ENCODE measurements at places on chromosomes 5 and 9.

DNA sequence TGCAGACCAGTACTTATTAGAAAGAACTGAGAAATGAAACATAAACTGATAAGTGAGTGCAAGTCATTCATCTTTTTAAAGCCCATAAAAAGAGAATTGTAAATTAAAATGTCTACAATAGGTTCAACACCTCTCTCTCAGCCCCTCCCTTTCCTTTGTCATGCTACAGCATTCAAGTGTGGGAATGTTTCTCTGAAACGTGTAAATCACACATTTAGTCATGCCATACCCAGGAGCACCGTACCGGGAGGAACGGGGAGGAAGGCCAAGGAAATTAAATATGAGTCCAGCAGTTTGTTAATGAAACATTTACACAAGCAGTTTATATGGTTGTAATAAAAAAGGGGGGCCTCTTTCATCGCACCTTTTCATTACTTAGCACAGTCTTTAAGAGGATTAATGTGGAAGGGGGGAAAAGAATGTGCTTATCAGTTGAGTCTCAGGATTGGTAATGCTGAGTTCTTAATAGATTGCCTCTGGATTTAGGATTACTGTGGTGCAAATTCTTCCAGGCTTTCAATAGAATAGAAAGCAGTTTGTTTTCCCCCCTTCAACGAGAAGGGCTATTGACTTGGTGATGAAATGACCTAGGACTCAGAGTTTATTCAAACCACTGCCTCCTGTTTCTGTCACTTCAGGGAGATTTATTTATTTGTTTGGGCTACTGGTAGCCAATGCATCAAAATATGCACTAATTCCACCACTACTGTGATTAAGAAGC lies 176.0 kb upstream of the ZNF608 start:
- DNase-seq, result peak; percentile 39

DNA sequence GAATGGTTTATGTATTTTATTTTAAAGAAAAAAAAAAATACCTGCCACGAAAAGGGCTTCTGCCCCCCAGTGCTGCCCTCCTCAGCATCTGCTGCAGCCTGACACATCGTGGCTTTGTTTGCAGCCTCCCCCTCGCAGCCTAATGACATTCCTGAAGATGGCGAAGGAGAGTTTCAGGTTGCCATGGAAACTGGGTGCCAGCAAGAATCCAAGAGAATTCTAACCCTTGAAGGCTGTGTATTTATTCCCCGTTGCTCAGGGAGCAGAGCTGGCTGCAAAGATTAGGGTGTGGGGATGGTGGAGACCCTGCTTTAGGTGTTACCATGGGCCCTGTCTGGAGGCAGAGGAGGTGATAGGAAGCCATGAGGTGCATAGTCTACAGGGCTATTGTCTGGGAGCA lies 126.6 kb downstream of the NSG2 start:
- no peak for DNase-seq

DNA sequence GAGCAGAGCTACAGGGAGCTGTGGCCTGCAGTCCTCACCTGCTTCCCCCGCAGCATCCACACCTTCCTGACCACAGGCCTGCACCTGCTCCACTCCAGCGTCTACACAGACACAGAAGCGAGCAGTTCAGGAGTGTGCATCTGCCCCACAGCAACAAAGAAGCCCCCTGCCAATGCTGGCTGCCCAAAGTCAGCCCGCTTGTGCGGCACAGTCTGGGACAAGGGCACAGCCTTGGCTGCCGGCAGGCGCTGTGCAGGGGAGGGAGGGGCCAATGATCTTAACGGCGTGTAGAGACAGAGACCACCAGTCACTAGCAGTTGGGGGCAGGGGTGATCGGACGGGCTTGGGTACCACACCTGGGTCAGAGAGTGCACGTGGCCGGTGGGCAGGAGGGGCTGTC lies 6.6 kb downstream of the BRD9 start:
- no peak for DNase-seq

DNA sequence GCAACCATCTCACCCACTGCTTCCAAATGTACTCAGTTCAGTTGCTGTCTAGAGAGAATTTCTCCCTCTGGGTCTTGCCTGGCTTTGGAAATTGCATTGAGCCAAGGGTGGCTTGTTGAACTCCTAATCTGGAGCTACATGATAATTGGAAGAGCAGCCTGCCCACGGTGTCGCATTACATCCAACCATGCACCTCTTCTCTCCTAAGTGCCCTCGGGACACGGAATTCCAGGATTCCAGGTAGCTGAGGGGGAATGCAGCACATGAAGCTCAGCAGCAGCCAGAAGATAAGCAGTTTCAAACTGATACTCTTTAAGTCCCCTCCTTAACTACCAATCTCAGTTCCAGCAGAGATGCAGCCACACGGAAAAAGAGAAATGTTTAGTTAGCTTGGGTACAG lies 509.4 kb upstream of the KLF4 start:
- peak; percentile 7 for DNase-seq

DNA sequence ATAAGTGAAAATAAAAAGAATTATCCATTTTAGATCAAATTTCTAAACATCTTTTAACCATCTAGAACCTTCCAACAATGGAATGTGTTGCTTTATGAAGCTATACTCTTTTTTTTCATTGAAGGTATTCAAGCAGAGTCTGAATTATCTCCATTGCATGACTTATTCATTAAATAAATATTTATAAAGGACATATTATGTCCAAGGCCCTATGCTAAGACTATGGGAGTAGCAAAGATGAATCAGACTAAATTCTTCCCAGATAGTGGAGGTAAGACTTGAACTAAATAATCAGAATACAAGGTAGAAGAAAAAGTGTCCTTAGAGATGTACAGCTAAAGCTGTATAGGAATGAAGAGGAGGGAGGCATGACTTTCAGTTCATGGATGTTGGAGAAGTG lies 215.5 kb upstream of the RGMB start:
- DNase-seq, result no peak

- no peak for DNase-seq
Measured at GRCh38 chr9:109072133-109072692, 47.5 kb downstream of the TMEM245 start.

DNA sequence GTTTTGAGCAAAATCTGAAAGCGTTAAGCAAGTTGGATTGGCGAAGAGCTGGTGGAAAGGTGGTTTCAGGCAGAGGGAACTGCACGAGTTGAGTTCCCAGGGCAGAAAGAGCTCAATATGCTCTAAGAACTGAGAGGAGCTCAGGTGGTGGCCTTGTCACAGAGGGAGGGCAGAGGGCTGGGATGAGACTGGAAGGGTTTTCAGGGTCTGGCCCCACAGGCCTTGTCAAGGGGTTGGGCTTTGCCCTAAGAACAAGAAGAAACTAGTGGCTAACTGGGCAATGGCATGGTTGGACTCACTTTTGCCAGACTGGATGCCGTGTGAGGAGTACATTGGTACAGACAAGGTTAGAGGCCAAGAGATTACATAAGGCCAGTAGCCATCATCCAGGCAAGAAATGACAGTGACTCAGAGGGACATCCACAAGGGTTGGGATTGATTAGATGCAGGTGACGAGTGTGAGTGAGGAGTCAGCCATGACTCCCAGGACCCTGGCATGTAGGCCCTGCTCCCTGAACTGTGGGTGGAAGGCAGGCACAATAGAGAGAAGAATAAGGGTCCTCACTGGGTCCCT lies 75.1 kb upstream of the SMIM23 start:
- no peak for DNase-seq

DNA sequence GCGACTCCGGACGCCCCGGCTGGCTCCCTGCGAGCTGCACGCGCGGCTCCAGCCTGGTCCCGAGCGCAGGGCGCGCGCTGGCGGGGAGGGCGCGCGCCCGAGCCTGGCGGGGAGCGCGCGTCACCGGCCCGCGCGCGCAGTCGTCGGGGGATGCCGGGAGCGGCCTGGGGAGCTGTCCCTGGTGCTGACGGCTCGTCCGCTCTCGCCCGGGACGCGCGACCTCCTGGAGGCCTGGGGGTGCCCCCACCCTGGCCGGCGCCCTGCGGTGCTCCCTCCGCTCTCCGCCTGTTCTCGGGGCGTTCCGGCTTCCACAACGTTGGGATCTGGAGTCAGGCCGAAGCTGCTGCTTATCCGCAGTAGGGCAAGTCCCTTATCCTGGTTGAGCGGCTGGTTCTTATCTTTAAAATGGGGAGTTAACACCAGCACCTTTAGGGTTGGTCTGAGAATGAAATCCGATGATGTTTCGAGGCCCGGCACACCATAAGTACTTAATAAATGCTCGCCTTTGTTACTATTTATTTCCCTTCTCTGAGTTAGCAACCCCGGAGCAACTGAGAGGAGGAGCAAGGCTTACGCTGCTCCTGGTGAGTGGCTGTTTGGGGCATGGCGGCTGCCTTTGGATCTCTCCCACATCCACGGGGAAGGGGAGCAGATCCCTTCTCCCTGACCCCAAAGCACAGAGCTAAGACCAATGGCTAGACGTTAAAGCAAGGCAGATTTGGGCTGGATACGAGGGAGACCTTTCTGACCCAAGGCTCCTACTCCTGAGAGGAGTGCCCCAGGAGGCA lies at the start of gene FAM163B:
Gene FAM163B, minus strand, starts transcription at position 79 of the 788 bp plus-strand sequence. CDS start 29,166 bp downstream, outside the sequence.
- DNase-seq, result no peak

DNA sequence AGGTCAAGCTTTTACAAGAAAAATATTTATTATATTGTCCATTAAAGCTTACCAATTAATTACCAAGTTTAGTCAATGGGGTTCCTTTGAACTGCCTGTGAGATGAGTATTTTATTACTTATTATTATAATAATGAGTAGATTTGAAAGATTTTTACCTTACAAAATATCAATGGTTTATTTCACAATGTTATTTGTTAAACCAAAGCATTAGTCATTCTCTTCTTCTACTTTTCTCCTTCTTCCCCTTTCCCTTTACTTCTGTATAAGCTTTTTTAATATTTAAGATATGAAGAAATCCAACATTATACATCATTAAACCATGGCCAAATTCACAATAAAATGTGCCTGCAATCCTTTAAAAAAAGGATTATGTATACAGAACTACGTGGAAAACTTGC lies 369.5 kb downstream of the ARL15 start:
- DNase-seq, result no peak

GRCh38 chr5:108451269-108451668 lies 69.4 kb upstream of the FBXL17 start:
- no peak for DNase-seq

- no peak for DNase-seq
Measured at GRCh38 chr9:36938617-36939016, 95.5 kb downstream of the PAX5 start.

GRCh38 chr5:150107909-150108447 lies 21.6 kb upstream of the CSF1R start:
- DNase-seq, result no peak

DNA sequence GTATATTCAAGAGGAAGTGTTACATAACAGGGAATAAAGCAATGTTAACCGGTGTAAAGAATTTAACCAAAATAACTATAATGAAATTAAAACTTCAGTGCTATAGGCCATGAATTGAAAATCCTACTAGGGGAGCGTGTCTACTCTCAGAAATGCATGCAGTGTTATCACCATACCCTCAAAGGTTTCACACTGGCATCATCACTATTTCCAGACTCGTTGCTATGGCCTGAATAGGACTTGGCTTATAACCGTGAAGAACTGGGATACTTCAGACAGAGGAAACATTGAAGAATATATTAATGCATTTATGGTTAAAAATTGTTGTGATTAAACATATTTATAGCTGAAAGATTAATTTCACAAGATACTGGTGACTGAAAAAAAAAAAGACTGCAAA lies 154.9 kb downstream of the EPB41L4A start:
- no peak for DNase-seq

DNA sequence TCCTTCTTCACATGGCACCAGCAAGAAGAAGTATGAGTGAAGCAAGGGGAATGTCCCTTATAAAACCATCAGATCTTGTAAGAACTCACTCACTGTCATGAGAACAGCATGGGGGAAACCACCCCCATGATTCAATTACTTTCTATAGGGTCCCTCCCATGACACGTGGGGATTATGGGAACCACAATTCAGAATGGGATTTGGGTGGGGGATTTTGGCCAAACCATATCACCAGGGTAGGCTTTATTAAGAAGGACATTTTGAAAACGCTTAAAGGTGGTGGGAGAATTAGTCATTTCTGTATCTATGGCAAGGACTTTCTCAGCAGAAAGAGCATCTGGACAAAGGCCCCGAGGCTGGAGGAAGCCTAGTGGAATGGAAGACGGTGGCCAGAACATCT lies 100.2 kb upstream of the ADAMTS16 start:
- DNase-seq, result no peak

- DNase-seq, result no peak
Measured at GRCh38 chr5:151745071-151745705, 13.2 kb downstream of the ATOX1 start.

DNA sequence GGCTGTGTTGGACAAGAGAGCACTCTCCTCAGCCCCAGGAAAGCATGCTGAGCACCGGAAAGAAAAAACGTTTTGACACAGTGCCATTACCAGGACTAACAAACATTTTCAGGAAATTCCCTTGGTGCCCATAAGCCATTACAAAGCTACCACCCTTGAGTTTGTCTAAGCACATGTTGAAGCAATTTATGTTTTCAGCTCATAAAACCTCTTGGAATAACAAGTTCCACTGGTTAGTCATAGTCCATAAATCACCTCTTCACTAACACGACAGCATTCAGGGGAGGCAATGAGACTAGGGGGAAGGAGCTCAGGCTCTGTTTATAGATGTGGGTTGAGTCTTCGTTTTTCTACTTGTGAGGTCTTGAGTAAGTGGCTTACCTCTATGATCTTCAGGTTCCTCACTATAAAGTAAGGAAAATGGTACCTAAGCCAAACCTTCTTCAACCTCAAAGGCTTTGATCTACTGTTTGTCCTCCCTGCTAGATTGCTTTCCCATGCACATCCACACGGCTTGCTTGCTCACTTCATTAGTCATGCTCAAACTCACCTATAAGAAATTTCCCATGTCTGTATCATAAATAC lies 65.4 kb downstream of the DRD1 start:
- no peak for DNase-seq

- no peak for DNase-seq
Measured at GRCh38 chr5:68714810-68715209, 379.0 kb upstream of the SLC30A5 start.

DNA sequence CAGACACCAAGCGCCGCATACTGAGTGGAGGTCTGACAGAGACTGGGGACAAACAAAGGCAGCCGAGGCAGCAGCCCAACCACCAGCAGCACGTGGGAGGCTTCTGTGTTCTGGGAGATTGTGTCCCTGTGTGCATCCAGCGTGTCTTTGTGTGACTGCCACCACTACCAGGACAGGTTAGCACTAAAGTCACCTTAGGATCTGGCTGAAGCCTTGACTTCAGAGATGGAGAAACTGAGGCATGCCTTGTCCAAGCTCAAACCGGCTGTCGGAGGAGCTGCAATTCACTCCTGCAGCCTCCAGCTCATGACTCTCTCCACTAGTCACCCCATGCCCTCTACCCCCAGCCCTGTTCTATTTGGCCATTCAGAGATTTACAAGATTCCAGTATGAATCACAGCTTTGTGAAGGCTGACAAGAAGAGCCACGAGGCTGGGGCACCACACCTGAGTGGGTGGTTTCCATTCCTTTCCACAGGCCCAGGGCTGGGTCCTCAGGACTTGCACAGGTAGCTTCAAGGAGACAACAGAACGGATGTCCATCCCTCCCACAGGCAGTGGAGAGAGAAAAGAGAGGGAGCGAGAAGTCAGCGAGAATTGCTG lies 69.3 kb downstream of the SHB start:
- DNase-seq, result peak; percentile 31

- no peak for DNase-seq
Measured at GRCh38 chr5:158843305-158843704, 256.4 kb downstream of the EBF1 start.

Data from NCI-H345 (cell line).